ENCODE measurements at places on chromosomes 7 and 10.

DNA sequence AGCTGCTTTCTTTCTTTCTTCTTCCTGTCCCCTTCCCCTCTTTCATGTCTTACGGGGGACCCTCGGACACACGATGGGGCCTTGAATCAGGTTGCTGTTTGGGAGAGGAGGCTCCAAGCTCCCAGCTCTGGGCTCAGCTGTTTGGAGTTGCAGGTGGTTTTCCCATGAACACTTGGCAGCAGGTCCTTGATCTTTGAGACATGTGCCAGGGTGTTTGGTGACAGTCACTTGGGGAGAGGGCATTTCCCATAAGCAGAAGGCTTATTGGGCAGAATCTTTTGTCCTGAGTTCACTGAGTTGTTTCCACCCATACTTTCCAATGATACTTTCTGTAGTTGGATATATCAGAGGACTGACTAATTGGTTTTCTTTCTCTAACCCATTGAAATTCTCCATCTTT lies 104.7 kb upstream of the SH2B2 start:
- DNase-seq = no peak

DNA sequence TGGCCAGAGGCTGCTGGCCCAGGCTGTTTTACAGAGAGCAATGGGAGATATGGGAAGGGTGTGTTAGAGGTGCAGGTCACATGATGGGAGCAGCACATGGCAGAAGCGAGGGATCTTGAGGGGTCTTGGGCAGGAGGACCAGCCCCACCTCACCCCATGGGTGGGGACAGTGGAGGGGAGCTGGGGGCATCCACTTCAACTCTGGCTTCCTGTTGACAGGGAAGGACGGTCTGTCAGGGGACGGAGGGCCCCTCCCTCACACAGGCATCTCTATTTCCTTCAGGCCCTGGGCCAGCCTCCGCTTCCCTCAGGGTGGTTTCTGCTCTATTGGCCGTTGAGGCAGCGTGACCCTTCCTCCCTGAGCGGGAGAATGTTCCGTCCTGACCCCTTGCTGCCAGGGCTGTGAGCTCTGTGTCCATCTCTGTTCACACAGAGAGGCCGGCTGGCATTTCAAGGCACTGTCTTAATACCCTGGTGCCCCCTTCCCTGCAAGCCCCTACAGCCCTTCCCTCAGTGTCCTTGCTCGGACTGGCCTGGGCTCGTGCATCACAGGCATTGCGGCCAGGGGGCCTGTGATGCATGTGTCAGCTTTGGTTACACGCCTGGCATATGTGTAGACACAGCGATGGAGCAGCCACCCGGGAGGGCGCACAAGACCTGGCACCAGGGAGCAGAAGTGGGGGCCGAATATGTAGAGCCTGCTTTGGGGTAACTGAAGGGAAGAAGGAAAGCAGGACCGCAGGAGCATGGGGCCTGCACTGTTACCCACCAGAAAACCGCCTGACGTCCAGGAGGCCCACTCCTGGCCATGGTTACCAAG lies 31.8 kb downstream of the RAMP3 start:
- no peak for DNase-seq

GRCh38 chr10:1316809-1317143 lies 260.6 kb downstream of the WDR37 start:
- no peak for DNase-seq

GRCh38 chr7:106369352-106369751 lies 84.6 kb upstream of the NAMPT start:
- peak; percentile 30 for DNase-seq

GRCh38 chr10:59907537-59907917 lies 1.2 kb upstream of the CCDC6 start:
- DNase-seq = no peak
